IPS DF 19.7 (cell line): ENCODE measurements at places on chromosomes 2 and 18.

- DNase-seq: no peak
These were observed 37.0 kb downstream of the ZC3H8 start for GRCh38 chr2:112217854-112218253.

- DNase-seq: no peak
These were observed 1.7 kb upstream of the BCL2 start for GRCh38 chr18:63321291-63321690.

- DNase-seq: peak; percentile 73
These were observed 8.5 kb downstream of the IRS1 start for GRCh38 chr2:226791056-226791486.

DNA sequence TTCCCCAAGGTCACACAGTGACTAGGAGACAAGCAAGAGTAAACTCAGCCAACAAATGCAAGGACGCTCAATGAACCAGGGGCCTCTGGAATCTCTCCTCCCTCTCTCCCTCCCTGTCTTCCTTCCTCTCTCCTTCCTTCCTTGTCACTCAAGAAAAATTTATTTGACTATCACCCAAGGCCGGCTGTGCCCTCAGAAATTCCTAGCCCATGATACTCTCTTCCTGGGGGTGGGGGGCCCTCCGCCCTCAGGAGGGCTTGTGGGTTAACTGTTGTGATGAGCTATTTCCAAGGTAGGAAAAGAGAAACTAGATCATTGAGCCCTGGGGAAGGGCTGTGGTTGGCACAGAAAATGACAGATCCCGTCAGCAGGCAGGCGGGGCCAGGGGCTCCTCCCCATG is 21.7 kb downstream of the INHBB start:
- no peak for DNase-seq

DNA sequence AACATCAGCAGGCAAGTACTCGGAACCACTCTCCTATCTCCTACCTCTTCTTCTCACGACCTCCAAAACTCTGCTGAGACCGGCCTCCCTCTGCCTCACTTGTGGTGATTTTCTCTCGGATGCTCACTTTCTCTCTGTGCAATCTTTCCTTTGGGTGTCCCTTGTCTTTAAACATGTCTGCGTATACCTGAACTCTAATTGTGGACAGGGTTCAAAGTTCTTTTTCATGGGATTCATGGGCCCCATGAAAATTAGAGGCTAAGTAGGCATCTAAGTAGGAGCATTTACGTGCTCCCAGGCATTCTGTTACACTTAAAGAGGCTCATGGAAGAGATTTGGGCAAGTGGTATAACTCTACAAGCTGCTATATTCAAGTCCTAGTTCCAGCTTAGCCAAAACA is 2.1 kb upstream of the PPP1CB start:
- no peak for DNase-seq

DNA sequence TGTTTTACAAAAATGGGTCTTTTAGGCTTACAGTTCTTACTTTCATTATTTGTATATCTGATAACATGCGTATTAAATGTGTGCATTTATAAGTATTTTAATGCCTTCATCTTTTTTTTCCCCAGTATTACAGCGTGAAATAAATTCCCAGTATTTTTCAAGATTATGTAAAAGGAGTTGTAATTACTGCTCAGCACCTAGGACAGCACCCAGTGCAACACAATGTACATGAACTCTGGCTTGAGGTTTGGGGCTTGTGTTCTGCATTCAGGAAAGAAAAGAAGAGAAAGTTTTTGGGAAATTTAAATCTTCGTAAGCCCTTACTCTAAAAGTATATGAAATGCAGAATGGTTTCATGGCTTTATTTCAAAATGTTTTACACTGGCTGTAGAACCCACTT is 16.7 kb downstream of the ZNF638 start:
- DNase-seq: no peak

DNA sequence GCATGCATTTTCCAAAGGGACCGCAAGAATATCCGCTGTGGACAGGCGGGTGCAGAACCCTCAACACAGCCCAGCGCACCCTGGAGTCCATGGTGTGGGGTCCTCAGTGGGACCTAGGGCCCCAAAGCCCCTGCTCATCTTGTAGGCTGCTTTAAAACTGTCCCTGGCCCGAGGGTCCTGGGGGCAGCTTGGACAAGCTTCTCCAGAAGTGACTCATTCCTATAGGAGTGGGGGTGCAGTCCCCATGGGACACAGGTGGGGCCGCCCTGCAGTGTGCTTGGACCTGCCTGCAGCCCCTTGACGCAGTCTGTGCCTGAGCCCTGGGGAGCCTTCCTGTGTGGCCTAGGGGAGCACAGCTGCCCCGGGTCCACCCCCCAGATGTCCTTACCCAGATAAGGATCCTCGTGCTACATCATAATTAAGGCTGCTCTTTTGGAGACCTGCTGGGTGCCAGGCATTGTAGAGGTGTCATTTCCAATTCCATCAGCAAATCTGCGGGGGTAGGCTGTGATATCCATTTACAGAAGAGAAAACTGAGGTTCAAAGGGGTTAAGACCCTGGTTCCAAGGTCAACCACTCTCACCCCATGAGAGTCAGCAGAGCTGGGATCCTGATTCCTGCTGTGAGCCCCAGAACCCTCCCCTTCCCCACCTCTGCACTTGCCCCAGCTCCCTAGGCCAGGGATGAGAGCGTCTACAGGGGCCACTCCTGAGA is 1.7 kb upstream of the HS6ST1 start:
- DNase-seq: no peak

DNA sequence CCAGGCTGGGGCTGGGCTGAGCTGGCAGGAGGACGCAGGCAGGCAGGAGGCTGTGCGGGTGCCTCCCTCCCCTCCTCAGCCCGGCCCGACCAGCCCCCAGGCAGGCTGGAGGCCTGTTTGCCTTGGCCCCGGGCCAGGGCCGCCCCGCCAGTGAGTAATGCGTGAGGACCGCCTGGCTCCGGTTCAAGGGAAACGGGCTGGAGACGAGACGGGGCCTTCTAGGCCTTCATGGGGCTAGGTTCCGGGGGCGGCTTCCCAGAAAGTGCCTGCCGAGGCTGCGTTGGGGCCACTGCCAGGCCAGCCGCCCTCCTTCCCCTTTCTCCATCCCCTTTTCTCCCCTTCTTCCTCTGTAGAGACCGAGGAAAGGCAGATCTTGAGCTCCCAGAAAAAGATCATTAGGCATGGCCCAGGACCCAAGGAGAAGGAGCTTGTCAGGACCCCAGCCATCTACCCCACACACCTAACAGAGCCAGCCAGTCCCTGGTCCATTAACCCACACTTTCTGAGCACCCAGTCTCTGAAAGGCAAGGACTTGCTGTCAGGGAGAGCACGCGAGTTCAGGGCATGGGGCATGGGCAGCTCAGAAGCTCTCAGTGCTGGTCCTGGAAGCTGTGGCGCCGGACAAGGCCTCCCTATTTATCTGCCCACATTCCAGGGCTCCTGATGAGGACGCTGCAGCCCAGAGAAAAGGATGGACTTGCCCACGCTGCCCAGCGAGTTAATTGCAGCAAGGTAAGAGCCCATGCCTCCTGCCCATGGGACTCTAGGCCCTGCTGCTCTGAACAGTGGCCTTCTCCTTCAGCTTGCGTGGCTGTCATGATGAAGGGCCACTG is 48.5 kb downstream of the SMAD7 start:
- no peak for DNase-seq

DNA sequence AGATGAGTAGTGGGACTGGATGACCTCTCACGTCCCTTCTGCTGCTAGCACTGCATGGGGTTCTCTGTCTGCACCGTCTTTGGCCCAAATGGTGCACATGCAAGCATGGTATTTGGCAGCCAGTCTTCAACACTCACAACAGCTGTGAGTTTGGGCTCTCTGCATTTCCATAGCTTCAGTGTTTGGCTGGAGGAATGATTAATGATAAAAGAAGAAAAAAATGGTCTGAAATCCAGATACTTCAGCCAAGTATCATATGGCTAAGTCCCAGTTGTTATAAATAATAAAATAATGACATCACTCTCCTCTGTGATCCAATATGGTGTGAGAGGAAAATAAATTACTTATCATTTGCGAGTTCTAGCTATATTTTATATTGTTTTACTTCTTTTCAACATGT is 173.3 kb downstream of the DCDC2C start:
- no peak for DNase-seq

DNA sequence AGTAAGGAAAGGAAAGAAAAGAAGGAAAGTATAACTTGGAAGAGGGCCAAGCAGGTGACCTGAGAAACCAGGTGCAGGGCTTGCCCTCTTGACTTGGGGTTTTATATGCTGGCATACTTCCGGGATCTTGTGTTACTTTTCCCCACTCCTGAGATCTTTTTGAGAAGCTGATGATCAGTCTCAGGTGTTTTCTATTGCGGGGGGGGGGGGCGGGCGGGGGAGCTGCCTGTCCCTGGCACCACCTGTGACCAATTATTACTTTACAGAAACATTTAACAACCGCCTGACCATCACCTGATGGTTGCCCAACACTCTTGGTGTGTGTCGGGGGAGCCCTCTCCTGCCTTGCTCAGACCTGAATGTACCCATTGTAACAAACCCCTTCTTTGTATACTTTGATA is 6.9 kb upstream of the CASP10 start:
- no peak for DNase-seq

- DNase-seq: no peak
These were observed 65.2 kb downstream of the PLEKHM3 start for GRCh38 chr2:207960090-207960489.

DNA sequence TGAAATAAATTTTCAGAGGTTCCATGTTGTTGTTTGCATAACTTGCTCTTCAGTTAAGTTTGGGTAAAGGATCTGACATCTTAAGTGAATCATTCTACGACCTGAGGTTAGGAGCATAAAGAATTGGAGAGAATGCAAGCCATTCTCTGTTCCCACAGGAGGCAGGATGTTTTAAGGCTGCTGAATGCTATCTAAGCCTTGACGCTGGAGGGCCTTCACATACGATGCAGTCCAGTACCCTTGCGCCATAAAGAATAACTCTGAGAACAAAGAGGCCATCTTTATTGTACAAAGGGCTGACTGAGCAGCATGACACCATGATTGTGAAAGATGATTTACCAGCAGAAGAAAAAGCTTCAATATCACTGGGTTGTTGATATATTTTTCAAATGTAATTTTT is 198.4 kb downstream of the NYAP2 start:
- no peak for DNase-seq

- DNase-seq: no peak
These were observed 180.1 kb upstream of the APCDD1 start for GRCh38 chr18:10274301-10274700.

GRCh38 chr18:60358516-60358915 is 14.1 kb downstream of the MC4R start:
- no peak for DNase-seq

DNA sequence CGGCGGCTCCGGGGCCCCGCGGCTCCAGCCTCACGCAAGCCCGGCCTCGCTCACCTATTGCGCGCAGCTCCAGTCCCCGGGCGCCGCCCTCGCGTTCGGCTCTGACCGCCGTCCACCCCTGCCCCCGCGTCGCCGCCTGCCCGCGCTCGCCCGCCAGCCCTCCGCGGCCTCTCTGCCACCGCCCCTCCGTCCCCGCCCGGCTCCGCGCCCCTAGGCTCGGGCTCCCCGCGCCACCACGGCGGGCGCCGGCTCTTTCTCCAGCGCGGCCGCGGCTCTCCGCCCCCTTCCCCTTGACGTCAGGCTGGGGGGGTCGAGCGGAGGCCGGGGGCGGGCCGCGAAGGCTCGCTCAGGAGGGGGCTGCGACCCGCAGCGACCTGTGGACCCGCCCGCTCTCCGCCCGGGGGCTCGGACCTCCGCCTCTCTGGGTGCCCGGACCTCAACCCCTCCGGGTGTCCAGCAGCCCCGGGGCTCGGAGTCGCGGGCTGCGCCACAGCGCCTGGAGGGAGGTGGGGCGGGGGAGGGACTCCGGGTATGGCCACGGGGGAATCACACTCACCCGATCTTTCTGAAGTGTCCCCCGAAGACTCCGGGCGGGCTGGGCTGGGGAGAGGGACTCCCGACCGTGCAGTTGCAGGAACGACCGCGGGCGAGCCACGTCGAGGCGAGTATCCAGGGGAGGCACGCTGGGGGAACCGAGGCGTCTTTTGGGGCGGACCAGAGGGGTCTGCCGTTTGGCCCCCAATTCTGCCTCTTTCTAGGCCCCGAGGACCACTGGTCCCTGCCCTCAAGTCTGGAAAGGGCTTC is at the start of gene SEMA4C:
Gene SEMA4C, minus strand, starts transcription at position 259 of the 804 bp plus-strand sequence. CDS start 2,194 bp downstream, outside the sequence.
- no peak for DNase-seq

GRCh38 chr2:38610851-38611801 is 8.4 kb upstream of the HNRNPLL start:
- no peak for DNase-seq

- no peak for DNase-seq
These were observed 165.1 kb downstream of the FMNL2 start for GRCh38 chr2:152499896-152500735.

- no peak for DNase-seq
These were observed 19.6 kb downstream of the B3GNT2 start for GRCh38 chr2:62215306-62216064.

DNA sequence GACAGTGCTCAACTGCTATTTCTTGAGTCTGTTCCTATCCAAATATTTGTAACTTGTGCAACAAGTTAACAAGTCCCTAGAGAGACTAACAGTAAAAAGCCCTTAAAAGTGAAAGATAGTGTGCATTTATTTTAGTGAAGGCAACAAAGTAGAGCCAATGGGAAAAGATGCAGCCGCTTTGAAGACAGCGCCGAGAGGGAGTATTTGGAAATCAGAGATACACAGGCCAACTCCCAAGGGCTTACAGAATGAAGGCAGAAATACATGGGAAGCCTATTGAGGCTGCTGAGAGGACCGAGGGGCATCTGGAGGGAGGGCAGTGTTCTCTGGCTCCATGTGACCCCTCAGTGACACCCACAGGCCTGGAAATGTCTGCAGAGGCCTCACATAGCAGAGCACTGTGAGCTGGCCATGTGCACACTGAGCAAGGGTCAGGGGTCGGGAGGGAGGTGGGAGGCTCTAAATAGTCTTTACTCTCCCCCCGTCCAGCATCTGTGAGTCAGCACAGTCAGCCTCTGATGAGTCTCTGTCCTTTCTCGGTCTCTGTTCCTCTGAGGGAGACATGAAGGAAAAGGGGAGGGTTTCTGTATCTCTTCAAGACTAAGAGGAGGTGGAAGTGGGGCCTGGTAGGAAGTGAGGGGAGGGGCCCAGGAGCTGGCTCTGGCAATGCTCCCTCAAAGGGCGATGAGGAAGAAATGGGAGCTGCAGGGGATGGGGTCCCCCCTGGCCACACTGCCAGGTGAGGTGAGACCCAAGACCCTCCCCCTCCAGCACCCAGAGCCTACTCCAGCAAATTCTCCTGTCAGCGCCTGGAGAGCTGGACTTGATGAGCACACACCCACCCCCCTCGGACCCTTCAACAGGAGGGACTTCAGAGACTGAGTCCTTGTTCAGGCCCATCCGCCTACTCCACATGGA is 133.6 kb downstream of the SP3 start:
- no peak for DNase-seq

GRCh38 chr2:3045318-3045921 is 332.2 kb downstream of the EIPR1 start:
- no peak for DNase-seq

GRCh38 chr2:221465776-221466175 is 106.3 kb downstream of the EPHA4 start:
- no peak for DNase-seq

- no peak for DNase-seq
These were observed 56.5 kb downstream of the TTC21B start for GRCh38 chr2:165897074-165897473.

GRCh38 chr2:235747001-235747785 is 253.3 kb downstream of the AGAP1 start:
- DNase-seq: no peak

GRCh38 chr18:61308004-61308403 is 25.2 kb upstream of the CDH20 start:
- no peak for DNase-seq
